ENCODE measurements at places on chromosomes 2 and 18. TPM values are rescaled to one million over a fixed set of nuclear protein-coding genes. Genes with fewer than 3 reads are reported as not detected.

- DNase-seq = no peak
- peaks cover 5% of the 10 kb centered on the region for H3K36me3 ChIP-seq
- H3K27ac ChIP-seq = no peak overlapping the region
These were observed 67.7 kb downstream of the SLC40A1 start for GRCh38 chr2:189512879-189513278.

DNA sequence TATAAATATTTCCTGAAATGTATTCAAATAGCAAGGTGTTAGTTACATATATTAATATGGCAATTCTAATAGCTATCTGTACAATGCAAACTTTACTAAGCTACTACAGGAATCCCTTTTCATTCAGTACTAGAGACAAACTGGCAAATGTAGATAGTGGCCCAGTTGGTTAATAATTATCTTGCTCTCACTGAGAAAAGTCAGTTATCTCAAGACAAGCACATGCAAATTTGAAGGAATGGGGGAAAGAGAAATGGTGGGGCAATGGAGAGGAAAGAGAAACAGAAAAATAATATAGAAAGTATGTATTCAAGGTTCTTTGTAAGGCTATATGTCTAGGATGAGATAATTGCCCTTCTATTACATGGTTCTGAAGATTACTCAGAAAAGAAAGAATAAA is 280.0 kb downstream of the FIGN start:
- no peak overlapping the region for H3K27ac ChIP-seq
- H3K4me3 ChIP-seq = no peak overlapping the region
- H3K27me3 ChIP-seq = no peaks in the 10 kb centered on the region
- DNase-seq = no peak
- H3K4me1 ChIP-seq = peaks cover 6% of the 10 kb centered on the region

The L3MBTL4 gene
- 0.59 TPM for total RNA-seq

DNA sequence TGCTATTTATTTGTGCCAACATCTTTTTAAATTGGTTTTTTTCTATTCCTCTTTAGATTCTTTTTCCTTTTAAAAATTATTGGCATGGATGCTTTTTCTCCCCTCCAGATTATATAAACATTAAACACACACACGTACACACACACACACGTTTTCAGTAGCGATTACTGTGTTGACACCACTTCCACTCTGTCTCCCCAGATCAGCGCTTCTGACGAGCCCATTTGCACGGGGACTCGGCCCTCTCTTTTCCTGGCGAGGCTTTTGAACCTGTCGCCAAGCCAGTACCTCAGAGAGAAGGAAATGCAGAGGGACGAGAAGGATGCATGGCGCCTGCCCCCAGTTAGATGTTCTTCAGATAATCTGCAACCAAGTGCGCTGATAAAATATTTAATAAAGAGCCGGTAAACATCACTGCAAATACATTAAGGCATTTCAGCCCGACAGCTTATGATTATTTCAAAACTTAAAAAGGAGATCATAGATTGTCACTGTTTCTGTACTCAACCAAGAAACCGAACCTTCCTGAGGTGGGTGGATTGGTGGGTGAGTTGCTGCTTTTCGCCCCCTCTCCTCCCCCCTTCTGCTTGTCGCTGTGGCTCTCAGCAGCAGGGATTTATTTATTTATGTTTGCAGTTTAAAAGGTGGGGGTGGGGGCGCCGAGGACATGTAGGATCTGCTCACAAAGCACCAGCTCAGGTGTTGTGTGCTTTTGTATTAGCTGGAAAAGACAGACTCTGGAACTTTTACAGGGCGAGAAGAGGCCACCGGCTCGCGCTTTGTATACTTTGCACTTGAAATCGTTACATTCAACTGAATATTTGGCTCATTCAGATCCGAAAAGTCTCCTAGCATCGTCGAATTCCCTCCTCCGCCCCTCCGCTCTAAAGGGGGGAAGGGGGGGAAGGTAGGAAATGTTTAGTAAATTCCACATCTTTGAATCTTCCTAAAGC is 787 bp upstream of the TBR1 start:
- H3K27me3 ChIP-seq = peaks cover 54% of the 10 kb centered on the region
- peaks cover 12% of the 10 kb centered on the region for H3K36me3 ChIP-seq
- no peak for DNase-seq
- no peak overlapping the region for H3K27ac ChIP-seq

DNA sequence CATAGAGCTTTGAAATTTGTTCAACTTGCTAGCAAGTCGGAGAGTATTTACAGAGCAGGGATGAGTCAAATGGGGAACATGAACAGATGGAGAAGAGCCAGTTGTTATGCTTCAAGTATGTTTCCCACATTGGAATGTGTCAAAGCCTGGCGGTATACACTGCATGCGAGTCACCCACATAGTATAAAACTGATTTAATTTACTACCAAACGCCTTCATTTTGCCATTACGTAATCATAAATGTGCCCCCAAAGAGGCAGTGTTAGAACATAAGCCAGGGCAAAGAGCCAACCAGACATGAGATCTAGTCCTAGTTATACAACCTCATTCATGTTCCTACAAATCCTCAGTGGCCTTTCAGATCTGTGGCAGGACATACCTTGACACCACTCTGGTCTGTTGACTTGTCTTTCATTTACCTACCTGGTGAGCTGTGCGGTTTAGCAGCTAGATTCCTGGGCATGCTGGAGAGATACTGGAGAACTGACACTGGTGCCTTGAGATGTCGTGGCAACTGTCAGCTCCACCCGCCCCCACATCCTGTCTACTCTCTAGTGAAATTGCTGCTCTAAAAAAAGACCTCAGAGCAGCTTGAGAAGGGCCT is 21.7 kb upstream of the NRP2 start:
- no peak for DNase-seq
- H3K27me3 ChIP-seq = no peaks in the 10 kb centered on the region
- peak overlapping the region; percentile 55 for H3K27ac ChIP-seq
- H3K4me1 ChIP-seq = peaks cover 15% of the 10 kb centered on the region
- H3K4me3 ChIP-seq = peak overlapping the region; percentile 11

- no peak for DNase-seq
- H3K4me3 ChIP-seq = no peak overlapping the region
- H3K27me3 ChIP-seq = no peaks in the 10 kb centered on the region
- H3K4me1 ChIP-seq = peaks cover 21% of the 10 kb centered on the region
- no peak overlapping the region for H3K27ac ChIP-seq
These were observed 238.8 kb downstream of the RNF152 start for GRCh38 chr18:61653823-61654551.

DNA sequence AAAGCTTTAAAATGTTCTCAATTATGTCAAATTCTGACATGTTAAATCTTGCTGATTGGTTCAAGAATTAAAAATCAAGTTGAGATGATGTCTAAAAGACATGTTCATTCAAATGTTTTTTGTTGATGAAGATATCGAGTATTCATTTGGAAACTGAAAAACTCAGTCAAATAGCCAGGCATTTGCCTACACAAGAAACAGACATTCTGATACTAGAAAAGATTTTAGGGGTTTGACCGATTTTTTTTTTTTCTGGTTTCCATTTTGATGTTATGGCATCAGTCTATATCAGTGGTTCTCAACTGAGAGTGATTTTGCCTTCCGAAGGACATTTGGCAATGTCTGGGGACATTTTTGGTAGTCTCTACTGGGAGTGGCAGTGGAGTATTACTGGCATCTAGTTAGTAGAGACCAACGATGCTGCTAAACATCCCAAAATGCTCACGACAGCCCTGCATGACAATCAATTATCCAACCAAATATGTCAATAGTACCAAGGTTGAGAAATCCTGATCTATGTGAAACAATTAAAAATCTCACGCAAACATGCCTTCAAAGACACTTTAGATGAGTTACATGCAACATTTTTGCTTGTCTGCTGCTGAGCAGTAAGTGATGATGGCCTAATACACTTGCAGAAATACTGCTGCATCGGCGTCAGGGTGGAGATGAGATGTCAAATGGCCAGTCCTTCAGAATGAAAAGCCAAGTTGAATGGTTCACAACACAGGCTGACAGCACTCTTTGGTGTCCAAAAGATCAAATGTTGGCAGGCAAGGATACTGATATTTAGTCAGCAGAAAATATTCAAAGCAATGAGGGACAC is 12.5 kb downstream of the RASGRP3 start:
- H3K4me3 ChIP-seq = no peak overlapping the region
- no peak overlapping the region for H3K27ac ChIP-seq
- H3K36me3 ChIP-seq = peaks cover 2% of the 10 kb centered on the region
- no peaks in the 10 kb centered on the region for H3K27me3 ChIP-seq
- peaks cover 18% of the 10 kb centered on the region for H3K4me1 ChIP-seq

The LYPD6B gene
- 14.5 TPM for total RNA-seq

DNA sequence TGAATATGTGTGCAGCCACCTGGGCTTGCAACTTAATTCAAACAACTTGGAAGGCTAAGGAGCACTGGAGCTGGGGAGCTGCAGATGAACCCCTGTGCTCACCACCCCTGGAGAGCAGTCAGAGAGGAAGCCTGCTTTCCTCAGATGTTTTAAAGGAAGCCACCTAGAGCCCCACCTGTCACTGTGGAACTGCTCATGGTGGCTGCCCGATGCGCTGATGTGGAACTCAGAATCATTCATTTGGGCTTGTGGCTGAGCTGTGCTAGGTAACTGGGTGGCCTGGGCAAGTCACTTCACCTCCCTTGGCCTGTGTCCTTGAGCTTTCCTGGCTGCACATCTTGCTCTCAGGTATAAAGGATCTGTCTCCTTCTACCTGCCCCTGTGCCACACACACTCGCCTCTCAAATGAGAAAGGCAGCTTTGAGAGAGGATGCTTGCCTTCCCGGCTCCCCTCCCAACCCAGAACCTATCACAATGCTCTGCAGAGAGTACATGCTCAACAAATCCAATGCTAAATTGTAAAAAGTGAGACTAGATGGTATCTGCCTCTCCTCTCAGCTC is 41.3 kb downstream of the BCL11A start:
- H3K27me3 ChIP-seq = no peaks in the 10 kb centered on the region
- H3K27ac ChIP-seq = no peak overlapping the region
- peak; percentile 65 for DNase-seq
- H3K4me1 ChIP-seq = peaks cover 26% of the 10 kb centered on the region

GRCh38 chr2:174485788-174486562 is 854 bp downstream of the GPR155 start:
- DNase-seq = no peak
- peak overlapping the region; percentile 60 for H3K27ac ChIP-seq
- H3K36me3 ChIP-seq = no peaks in the 10 kb centered on the region
- H3K4me1 ChIP-seq = peaks cover 10% of the 10 kb centered on the region

DNA sequence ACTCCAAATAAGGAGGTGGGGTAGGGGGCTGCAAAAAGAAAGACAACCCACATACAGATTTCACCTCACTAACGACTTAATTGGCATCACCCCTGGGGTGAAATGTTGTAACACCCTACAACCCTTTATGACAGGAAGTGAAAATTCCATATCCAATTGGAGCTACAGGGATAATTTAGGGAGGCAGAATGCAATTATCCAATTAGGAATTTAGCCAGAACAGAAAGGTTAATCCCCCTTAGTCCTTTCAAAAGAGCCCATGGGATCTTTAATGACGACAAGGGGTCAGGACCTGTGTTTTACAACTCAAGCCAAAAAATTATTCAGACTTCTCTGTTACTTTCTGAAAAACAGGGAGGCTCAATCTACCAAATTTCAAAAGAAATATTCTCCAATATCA is 1027.1 kb downstream of the TMEM182 start:
- H3K4me3 ChIP-seq = no peak overlapping the region
- H3K27me3 ChIP-seq = no peaks in the 10 kb centered on the region
- H3K36me3 ChIP-seq = no peaks in the 10 kb centered on the region
- no peak overlapping the region for H3K27ac ChIP-seq

GRCh38 chr2:208674919-208675318 is 268.3 kb downstream of the PTH2R start:
- no peak overlapping the region for H3K4me3 ChIP-seq
- H3K27ac ChIP-seq = no peak overlapping the region
- no peaks in the 10 kb centered on the region for H3K36me3 ChIP-seq
- H3K27me3 ChIP-seq = no peaks in the 10 kb centered on the region
- no peaks in the 10 kb centered on the region for H3K4me1 ChIP-seq

GRCh38 chr2:199446996-199447576 is 10.7 kb downstream of the SATB2 start:
- no peaks in the 10 kb centered on the region for H3K27me3 ChIP-seq
- no peak overlapping the region for H3K27ac ChIP-seq
- DNase-seq = no peak

GRCh38 chr2:49029406-49029805 is 124.9 kb downstream of the FSHR start:
- no peaks in the 10 kb centered on the region for H3K36me3 ChIP-seq
- no peak overlapping the region for H3K4me3 ChIP-seq
- no peak overlapping the region for H3K27ac ChIP-seq
- H3K4me1 ChIP-seq = no peaks in the 10 kb centered on the region

- H3K27me3 ChIP-seq = no peaks in the 10 kb centered on the region
- H3K4me1 ChIP-seq = no peaks in the 10 kb centered on the region
- DNase-seq = no peak
- H3K4me3 ChIP-seq = no peak overlapping the region
These were observed 129.8 kb downstream of the PDE11A start for GRCh38 chr2:177942731-177943130.

- no peak overlapping the region for H3K27ac ChIP-seq
These were observed 160.8 kb downstream of the KLHL29 start for GRCh38 chr2:23545811-23546210.

The ARHGAP28 gene
- 22.8 TPM for total RNA-seq

GRCh38 chr2:70957798-70958197 is 20.6 kb upstream of the ANKRD53 start:
- H3K27me3 ChIP-seq = peaks cover 4% of the 10 kb centered on the region
- peak; percentile 69 for DNase-seq
- no peak overlapping the region for H3K4me3 ChIP-seq
- peaks cover 3% of the 10 kb centered on the region for H3K4me1 ChIP-seq
- H3K36me3 ChIP-seq = peaks cover 2% of the 10 kb centered on the region
- no peak overlapping the region for H3K27ac ChIP-seq

DNA sequence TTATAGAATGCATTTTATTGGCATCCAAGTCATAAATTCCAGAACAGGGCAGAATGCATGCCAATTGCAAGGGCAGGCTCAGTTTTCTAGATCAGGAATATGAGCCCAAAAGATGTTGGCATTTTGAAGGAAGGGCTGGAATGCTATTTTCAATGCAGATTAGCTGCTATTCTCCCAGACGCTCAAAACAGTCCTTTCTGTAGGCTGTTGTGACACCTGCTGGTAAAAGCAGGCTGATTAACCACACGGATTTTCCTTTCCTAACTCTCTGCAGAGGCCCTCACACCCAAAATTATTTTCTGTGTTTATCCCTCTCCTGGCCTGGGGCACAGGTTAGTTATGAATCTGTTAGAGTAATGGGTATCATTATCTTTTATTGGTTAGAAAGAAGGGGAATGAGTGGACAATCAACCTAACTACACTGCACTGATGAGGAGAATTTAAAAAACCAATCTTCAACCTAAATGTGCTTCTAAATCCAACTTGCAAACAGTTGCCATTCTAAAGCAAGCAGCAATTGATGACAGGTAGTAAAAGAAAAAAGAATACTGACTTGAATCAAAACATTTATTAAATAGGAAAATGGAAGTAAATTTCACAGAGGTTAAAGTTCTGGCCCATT is 94.0 kb downstream of the PLA2R1 start:
- DNase-seq = no peak
- no peak overlapping the region for H3K4me3 ChIP-seq
- H3K4me1 ChIP-seq = peaks cover 6% of the 10 kb centered on the region
- peaks cover 42% of the 10 kb centered on the region for H3K36me3 ChIP-seq
- H3K27ac ChIP-seq = no peak overlapping the region

DNA sequence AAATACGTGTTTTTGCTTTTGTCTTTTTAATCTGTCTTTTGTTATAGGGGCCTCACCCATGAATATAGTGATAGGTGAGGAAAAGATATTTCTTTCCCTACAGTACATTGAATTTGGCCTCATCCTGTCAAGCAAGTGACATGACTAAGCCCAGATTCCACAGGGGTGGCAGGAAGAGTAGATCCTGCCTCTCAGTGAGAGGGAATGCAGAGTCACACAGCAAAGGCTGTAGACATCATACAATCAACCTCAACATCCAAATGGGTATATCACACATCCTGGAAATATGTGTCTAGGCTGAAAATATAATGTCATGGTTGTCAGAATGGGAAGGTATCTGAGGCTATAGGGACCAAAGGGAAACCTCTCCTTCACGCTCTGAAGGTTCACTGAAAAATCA is 269.6 kb downstream of the CDH20 start:
- H3K36me3 ChIP-seq = peaks cover 5% of the 10 kb centered on the region
- no peak for DNase-seq
- H3K27ac ChIP-seq = peak overlapping the region; percentile 6
